ENCODE measurements at places on chromosomes 4 and X.

GRCh38 chr4:149164282-149164681 is 651.4 kb downstream of the IQCM start:
- peak; percentile 38 for DNase-seq

- DNase-seq = no peak
Observed at GRCh38 chr4:135282676-135283075, 1081.1 kb upstream of the PABPC4L start.

DNA sequence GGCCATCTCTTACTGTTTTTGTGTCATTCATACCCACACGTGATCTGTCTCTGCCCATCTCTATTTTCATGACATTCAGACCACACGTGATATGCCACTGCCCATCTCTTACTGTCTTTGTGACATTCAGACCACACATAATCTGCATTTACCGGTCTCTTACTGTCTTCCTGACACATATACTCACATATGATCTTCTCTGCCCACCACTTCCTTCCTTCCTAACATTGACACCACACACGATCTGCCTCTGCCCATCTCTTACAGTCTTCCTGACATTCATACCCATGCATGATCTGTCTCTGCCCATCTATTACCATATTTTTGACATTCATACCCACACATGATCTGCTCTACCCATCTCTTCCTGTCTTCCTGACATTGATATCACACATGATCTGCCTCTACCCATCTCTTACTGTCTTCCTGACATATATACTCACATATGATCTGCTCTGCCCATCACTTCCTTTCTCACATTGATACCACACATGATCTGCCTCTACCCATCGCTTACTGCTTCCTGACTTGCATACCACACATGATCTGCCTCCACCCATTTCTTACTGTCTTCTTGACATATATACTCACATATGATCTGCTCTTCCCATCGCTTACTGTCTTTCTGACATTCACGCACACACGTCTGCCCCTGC is 36.1 kb downstream of the SCML1 start:
- no peak for DNase-seq

GRCh38 chrX:45903781-45904201 is 641.4 kb downstream of the ZNF674 start:
- DNase-seq = no peak

GRCh38 chr4:27701606-27702005 is 841.0 kb downstream of the STIM2 start:
- no peak for DNase-seq

DNA sequence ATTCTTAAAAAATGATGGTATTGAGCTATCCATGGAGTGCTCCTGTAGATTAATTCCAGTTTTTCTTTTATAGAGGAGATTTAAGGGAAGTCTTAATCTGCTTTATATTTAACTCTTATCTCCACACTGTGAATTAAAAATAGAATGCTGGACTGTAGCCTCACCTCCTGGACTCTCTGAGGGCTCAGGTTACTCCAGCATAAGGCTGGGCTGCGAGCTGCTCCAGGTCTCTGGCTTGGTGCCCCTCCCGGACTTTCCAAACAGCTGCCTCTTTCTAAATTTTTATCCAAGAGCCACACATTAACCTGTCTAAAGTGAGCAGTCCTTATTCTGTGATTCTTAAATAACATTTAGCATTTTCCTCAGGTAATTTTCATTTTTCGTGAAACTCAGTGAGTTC is 218.7 kb upstream of the JADE1 start:
- DNase-seq = no peak

GRCh38 chrX:104118765-104119164 is 6.4 kb downstream of the ZCCHC18 start:
- DNase-seq = no peak

DNA sequence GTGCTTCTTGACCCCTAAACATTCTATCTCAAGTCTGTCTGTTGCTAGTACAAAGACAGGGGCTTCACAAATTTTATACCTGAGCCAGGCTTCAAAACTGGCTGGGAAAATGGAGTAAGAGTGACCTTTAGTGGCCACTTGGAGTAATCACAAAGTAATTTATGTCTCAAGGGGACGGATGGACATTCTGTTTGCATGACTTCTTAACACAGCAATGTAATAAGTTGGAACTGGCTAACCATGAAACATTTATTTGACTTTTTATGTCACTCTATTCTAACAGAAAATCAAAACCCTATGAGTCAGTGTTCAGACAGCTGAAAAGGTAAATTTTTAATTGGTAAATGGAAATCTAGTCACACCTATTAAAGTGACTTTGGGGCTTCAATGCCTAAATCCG is 600.6 kb downstream of the ANKRD50 start:
- DNase-seq = peak; percentile 92

- no peak for DNase-seq
Observed at GRCh38 chrX:31139961-31140360, 68.1 kb upstream of the FTHL17 start.

DNA sequence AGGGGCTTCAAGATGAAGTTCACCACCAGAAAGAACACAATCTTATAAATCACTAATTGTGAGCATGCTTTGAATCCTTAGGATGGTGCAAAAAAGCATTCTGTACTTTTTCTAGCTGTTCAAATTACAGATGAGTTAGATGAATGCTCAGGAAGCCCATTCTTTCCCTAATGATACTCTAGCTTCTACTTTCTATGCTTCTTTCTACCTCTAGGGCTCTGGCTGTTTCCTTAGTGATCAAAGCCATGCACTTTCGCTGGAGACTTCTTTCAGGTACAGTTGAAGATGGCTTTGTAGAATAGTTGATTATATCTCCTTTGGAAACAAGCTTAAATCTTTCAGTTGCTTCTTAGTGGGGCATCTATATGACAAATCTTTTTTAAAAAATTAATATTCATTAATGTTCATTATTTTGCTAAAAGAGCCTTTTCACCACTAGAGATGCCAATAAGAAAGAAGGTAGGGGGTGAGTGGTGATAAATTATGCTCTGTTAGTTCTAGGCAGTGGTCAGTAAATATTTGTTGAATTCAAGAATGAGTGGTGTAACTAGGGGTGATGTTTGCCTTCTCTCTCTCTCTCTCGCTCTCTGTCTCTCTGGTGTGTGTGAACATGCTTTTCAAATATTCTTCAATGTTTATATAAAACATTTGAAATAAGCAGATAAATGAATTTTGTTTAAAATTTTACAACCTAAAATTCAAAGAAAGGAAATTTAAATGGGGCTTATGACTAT is 169.4 kb downstream of the GLUD2 start:
- no peak for DNase-seq

- DNase-seq = no peak
Observed at GRCh38 chr4:137345597-137345996, 186.7 kb downstream of the PCDH18 start.

- no peak for DNase-seq
Observed at GRCh38 chr4:24287096-24287495, 297.3 kb downstream of the DHX15 start.

DNA sequence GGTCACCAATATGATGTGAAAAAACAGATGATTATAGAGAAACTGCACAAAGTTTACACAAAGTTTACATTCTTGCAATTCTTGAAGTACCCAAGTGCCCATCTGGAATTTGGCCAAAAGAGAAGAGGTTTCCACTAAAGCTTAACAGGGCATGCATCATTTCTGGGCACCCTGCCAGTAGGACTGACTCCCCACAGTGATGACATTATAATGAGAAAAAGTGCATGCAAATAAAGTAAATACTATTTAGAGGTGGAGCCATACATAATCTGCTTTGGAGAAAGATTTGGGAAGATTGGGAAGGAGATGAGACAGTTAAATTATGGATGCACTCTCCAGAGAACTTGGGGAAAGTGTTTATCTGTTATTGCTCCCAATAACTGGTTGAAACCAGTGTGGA is 93.7 kb upstream of the TRPC3 start:
- peak; percentile 94 for DNase-seq

- no peak for DNase-seq
Observed at GRCh38 chrX:150702966-150703694, 9.9 kb downstream of the MTMR1 start.

- DNase-seq = peak; percentile 7
Observed at GRCh38 chrX:134144231-134144630, 92.8 kb upstream of the CCDC160 start.

DNA sequence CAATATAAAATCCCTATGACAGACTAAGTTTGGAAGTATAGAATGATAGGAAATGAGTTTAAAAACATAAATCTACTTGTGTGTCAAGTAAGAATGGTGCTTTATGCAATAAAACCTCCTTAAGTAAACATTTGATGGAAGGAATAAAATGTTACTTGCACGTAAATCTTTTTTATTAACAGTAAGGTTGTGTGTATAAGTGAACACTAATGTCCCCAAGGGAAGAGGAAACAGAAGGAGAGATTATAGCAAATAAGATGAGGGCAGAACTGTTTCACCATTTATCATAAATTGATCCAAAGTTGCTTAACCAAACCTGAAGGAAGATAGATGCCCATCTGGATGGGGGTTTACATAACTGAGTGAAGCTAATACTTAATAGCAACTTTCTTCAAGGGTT is 86.8 kb downstream of the FRMPD4 start:
- peak; percentile 2 for DNase-seq

- no peak for DNase-seq
Observed at GRCh38 chr4:26877961-26878360, 17.3 kb downstream of the STIM2 start.

GRCh38 chr4:124526331-124526730 is 186.2 kb downstream of the ANKRD50 start:
- DNase-seq = no peak

GRCh38 chrX:113400193-113400704 is 559.6 kb upstream of the AMOT start:
- no peak for DNase-seq
